Stimulated activated naive CD8-positive, alpha-beta T cell treated with anti-CD3 and anti-CD28 coated beads, Interleukin-15, amount 100 ng/mL, for 72 hours (primary cell): ENCODE measurements at places on chromosomes 3 and 15.

- DNase-seq: no peak
Measured at GRCh38 chr3:61686228-61686648, 124.9 kb downstream of the PTPRG start.

DNA sequence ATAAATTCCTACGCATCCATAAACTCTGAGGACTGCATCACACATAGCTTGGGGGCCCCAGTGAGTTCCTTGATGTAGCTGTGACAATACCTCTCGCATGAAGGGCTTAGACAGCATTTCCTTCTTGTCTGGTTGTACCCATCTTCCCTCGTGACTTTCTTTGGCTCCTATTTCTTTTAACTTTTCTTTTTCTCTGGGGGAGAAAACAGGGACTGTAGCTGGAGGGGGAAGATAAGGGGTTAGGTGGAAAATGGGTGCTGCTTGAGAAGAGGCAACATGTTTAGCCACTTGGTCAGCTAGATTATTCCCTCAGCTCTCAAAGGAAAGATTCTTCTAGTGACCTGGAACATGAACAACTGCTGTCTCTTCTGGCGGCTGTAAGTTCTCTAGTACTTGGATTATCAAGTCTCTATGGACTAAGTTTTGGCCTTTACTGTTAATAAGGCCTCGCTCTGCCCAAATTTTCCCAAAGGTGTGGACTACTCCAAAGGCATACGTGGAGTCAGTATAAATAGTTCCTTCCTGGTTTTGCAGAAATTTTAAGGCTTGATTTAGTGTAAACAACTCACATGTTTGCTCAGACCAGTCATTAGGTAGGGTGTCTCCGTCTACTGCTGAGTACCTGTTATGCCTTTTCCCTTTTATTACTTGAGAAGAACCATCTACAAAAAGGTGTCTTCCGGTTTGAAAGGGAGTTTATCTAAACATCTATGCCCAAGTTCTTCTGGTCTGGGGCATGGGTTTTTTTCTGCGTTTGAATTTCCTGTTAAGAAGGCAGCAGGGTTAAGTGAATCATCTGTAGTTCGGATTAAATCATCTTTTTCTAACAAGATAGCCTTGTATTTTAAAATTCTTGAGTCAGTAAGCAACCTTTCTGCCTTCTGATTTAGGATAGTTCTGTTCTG is 21.0 kb upstream of the ATG7 start:
- DNase-seq: no peak

DNA sequence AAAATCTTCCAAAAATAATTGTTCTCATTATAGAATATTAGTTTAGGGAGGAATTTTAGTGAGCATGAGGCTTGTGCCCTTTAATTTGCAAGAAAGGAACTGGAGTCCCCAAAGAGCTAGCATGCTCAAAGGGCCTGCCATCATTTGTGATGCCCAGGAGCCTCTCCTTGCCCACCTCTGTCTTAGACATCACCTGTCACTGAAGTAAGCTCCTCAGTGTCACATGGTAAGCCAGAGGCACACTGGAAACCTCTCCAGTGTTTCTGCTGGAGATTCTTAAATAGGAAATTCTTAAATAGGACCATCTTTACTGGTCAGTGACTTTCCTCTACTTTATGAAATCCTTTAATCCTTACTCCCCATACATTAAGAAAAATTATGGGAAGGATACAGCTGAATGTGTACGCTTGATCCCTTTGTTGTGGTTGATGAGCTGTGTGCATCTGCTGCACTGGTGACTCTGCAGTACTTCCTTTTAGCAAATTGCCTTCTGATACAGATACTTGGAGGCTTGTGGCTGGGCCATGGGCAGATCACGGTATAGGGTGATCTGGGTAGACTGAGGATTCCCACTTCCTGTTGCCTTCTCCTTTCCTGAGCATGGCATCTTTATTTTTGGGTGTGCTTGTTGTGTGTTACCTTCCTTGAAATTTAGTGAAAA is 197.4 kb downstream of the KLHL25 start:
- no peak for DNase-seq

DNA sequence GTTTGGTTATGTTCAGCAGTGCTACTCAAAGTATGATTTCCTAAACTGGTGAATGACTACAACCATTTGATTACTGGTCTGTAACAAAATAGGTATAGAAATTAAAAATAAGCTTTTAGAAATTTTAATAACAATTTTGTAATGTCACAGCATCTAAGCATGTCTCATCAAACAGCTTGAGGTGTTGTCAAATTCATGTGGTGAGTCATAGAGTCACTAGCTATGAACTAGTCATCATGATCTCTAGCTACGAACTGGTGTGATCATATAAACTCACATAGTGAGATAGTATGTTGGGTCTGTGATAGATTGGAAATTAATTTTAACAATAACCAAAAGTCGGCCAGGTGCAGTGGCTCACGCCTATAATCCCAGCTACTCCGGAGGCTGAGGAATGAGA is 213.9 kb upstream of the RBMS3 start:
- DNase-seq: no peak
